ENCODE measurements at places on chromosomes 12 and 14. TPM values are rescaled to one million over a fixed set of nuclear protein-coding genes. Genes with fewer than 3 reads are reported as not detected.

GRCh38 chr12:121017966-121018491 is 1.7 kb upstream of the C12orf43 start:
- DNase-seq = no peak

Gene PLA2G1B
- 1.0 TPM for total RNA-seq

DNA sequence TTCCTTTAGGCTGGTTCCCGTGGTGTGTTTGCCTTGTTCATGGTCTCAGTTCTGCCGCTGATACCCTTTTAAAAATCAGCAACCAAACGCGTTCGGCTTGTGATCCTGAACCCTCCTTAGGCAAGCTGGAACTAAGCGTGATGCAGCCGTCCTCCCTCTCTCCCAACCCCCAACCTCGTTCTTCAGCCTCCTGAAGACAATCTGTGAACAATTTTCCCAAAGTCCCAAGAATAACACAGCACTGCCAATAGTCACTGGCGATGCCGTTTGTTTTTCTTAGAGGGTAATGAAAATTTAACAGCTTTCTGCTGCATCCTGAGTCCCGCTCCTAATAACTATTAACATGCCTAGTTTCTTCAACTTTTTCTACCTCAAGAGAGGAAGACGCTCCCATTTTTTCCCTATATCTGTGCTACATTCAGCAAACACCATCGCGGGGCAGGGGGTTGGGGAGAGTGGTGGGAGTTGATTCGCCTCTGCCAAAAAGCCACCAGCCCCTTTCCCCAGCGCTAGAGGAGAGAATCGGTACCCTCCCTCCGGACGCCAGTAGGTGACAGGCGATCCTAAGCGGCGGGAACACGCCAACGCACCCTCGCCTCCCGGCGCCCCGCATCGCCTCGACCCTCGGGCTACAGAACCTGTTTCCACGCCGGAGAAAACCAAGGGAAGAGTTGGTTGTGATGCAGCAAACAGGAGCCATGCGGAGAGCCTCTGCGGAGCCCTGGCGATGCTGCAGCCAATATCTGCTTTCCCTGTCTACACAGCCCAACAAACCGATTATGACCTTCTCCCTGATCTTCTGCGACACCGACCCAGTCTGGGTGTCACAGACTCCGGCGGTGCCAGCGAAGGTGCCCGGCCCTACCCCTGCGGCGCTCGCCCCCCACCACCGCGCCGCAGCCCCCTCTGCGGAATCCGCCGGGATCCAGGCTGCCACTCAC is 752 bp downstream of the PRICKLE1 start:
- DNase-seq = peak; percentile 38

Gene TIGAR
- 11.8 TPM for total RNA-seq

GRCh38 chr12:22110176-22110575 is 64.2 kb downstream of the CMAS start:
- no peak for DNase-seq

- DNase-seq = no peak
Observed at GRCh38 chr12:103268831-103269514, 226.8 kb downstream of the C12orf42 start.

DNA sequence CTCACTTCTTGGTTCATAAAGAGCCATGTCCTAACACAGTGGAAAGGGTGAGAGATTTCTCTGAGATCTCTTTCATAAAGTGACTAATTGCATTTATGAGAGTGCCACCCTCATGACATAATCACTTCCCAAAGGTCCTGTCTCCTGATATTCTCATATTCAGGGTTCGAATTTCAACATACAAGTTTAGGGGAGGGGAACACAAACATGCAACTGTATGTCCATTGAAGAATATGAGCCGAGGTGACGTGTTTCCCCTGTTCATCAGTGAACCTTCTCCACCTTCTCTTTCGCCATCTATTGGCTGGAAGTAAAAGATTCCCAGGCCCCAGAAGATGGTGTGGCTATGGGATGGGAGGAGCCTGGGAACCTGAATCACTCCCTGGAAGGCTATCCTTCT is 354.2 kb upstream of the ATP2B1 start:
- DNase-seq = no peak

DNA sequence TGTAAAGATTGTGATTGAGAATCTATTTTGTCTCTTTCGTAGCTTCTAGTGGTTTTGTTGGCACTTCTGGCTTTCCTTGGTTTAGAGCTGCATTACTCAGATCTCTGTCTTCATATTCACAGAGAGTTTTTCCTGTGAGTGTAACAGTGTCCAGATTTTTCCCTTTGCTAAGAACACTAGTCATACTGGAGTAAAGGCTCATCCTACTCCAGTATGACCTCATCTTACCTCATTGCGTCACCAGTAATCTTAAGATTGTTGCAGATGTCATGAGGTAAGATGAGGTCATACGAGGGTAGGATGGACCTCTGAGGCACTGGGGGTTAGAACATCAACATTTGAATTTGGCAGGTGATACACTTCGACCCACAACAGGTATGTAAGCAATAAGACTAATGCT is 461.2 kb downstream of the FLRT2 start:
- no peak for DNase-seq

GRCh38 chr12:52308806-52309425 is 12.3 kb downstream of the KRT83 start:
- DNase-seq = no peak

DNA sequence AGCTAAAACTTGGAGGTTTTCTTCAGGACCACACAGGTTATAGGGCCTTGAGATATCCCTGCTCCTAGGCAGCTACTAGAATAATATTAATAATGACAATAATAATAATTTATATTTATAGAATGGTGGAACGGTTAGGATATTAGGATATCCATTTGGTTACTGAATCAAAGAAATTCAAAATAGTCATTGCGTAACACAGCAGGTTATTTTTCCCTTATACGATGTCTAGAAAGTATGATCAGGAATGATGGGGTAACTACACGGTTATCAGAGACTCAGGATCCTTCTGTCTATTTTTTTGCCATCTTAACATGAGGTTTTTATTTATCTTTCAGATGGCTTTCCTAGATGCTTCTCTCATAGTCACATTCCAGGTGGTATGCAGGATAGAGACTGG is 39.0 kb downstream of the NEUROD4 start:
- DNase-seq = no peak

DNA sequence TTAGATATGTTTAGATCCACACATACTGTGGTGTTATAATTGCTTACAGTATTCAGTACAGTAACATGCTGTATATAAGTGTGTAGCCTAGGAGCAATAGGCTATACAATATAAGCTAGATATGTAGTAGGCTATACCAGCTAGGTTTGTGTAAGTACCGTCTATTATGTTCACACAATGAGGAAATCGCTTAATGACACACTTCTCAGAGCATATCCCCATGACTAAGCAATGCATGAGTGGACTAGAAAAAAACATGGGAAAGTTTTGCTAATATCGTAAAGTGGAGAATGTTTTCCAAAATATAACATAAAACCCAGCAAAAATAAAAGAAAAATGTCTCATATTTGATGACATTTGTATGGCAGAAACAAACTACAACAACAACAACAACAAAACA is 27.3 kb downstream of the AKAP3 start:
- DNase-seq = no peak

Gene KLRC2
- total RNA-seq = not detected

- no peak for DNase-seq
Observed at GRCh38 chr12:1884651-1885050, 33.8 kb downstream of the CACNA2D4 start.

- DNase-seq = no peak
Observed at GRCh38 chr14:61759878-61760277, 2.3 kb upstream of the SNAPC1 start.

- DNase-seq = no peak
Observed at GRCh38 chr14:65824285-65824977, 411.9 kb downstream of the FUT8 start.

Measured in psoas muscle (tissue), 8 donors.